Stimulated activated CD8-positive, alpha-beta memory T cell treated with anti-CD3 and anti-CD28 coated beads, Interleukin-15, amount 100 ng/mL, for 1 hour (primary cell): ENCODE measurements at places on chromosomes 6 and 20.

- no peak for DNase-seq
These were observed 268.8 kb upstream of the SULF2 start for GRCh38 chr20:48054051-48054450.

- no peak for DNase-seq
These were observed 4.4 kb upstream of the LMBRD1 start for GRCh38 chr6:69801225-69801624.

GRCh38 chr20:22452442-22453011 lies 131.8 kb downstream of the FOXA2 start:
- no peak for DNase-seq

DNA sequence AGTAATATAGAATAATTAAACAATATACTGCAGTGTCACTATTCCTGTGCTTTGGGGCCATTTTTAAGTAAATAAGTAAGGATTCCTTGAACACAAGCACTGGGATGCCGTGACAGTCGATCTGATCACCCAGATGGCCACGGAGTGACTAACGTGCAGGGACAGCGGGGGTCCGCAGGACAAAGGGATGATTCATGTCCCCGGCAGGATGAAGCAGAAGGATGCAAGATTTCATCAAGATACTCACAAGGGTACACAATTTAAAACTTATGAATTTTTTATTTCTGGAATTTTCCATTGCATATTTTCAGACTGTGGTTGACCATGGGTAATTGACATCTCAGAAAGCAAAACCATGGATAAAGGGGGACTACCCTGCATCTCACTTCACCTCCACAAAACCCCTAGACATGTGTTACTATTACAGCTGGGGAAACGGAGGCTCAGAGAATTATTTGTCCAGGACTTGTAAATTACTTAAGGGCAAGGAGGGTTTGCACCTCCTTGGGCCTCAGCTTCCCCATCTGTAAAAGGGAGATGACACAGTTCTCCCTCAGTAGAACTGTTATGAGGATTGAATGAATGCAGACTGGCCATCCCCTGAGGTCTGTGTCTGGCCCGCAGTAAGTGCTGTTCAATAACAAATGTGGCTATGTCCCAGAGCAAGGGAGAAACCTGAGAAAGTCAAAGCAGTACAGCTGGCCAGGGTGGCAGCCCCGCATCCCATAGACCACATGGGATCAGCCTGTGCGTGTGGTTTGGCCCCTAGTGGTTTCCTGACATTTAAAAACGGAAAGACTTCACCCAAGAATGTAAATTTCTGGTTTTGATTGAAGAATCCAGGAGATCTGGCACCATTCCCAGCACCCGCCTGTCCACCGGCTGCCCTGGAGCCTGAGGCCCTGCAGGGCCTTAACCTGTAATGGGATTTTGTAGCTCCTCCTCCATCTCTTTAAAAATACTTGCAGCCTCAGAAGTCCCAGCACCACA lies 235.5 kb downstream of the BMP7 start:
- no peak for DNase-seq

- no peak for DNase-seq
These were observed 335.7 kb downstream of the NRN1 start for GRCh38 chr6:5670811-5671561.

DNA sequence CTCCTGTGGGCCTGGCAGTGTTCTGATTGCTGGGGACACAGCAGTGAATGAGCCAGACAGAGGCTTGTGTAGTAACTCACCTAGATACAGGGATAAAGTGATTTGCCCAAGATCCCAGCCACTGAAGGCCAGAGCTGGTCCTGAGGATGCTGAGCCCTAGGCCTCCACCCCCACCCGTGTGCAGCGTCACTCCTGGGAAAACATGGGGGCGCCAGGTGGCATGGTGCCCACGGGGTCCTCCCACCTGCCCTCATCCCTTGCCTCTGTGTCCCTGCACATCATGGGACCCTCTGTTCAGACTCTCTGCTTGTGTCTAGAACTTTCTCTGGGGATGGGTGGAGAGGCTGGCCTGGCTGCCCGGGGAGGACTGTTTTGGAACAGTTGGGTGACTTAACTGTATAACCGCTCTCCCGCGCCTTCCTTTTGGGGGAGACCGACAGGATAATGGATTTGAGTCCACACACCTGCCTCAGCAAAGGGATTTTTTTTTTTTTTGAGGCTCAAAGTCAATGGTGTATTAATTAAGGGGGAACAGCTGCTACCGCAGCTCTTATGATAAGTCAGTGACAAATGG lies 19.6 kb downstream of the LEMD2 start:
- no peak for DNase-seq

- no peak for DNase-seq
These were observed 2.8 kb upstream of the AARS2 start for GRCh38 chr6:44315951-44316350.

DNA sequence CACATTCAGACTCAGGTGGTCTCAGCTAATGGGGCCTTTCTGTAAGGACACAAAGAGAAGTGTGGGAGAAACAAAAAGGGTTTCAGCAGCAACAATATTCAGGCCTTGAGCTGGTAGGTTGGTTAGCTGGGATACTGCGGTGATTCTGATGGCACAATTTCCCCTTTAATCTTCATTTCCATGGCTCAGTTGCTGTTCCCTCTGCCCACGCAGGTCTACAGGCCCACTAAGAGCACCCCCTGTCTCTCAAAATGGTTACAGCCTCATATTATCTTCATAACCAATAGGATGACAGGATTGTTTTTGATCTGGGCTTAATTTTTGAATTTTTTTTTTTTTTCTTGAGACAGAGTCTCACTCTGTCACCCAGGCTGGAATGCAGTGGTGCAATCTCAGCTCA lies 48.9 kb downstream of the MYB start:
- DNase-seq = no peak

GRCh38 chr20:1334761-1335160 lies 5.8 kb upstream of the SDCBP2 start:
- DNase-seq = no peak

- no peak for DNase-seq
These were observed 119.8 kb downstream of the IPCEF1 start for GRCh38 chr6:154236646-154237301.

DNA sequence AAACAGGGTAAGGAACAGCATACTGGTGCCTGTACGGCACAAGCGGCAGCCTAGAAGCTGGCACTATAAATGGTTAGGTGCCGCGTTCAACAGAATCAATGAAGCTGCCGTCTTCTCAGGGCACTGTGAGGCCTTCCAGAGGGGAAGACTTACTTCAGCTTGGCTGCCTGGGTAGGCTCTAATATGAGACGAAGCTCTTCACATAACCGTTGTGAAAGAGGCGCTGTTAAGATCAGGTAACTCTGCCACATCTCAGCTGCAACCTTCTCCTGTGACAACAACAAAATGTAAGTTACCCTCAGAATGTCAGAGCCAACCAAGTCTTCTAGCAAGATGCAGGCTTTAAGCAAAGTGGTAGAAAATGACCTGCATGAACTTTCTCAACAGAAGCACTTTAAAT lies 12.0 kb upstream of the LYRM2 start:
- DNase-seq = no peak

DNA sequence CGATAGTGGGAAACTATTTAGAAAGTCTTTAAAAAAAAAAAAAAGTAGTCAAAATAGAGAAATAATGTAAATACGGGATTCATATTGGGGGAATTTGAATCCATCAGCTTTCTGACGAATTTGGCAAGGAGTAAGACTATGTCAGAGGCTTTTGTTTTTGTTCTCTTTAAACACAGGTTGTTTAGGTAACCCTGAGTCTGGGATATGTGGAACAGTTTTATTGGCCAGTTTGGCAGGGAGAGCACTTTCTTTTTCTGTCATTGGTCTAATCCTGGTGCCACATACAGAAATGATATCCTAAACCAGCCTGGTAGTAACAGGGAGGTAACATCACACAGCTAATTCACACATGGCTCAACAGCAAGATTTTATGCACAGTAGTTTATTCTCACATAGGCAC lies 27.7 kb downstream of the HAO1 start:
- no peak for DNase-seq

- no peak for DNase-seq
These were observed 147.4 kb upstream of the HTR1E start for GRCh38 chr6:86789779-86790411.

DNA sequence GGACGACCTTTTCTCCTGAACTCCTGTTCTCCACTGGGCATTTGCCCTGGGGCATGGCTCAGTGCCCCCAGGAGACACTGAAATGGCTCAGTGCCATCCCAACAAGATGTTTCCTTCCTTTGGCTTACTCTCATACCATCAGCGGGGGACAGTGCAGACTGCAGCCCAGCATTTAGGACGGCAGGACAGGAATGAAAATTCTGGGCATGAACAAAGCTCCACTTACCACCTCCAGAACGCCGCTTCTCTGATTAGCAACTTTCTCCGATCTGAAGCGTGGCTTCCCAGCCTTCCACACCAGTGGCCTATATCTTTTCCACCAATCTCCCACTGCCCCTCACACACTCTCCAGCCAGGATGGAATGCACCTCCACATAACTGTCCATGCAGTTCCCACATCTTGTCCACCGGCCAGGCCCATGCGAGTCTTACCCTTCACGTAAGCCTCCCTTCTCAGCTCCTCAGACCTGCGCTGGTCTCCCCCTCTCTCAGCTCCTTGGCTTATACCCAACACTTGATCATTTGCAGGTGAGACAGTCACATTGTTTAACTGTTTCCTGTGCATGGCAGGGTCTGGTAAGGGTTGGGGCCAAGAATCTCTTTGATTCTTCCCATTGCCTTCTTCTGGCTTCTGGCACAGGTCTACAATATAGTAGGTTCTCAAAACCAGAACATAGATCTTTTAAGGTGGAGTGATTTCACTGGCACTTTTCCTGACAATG lies 114.5 kb downstream of the FYN start:
- no peak for DNase-seq

- DNase-seq = peak; percentile 2
These were observed 285.4 kb downstream of the THBS2 start for GRCh38 chr6:168968228-168968627.

DNA sequence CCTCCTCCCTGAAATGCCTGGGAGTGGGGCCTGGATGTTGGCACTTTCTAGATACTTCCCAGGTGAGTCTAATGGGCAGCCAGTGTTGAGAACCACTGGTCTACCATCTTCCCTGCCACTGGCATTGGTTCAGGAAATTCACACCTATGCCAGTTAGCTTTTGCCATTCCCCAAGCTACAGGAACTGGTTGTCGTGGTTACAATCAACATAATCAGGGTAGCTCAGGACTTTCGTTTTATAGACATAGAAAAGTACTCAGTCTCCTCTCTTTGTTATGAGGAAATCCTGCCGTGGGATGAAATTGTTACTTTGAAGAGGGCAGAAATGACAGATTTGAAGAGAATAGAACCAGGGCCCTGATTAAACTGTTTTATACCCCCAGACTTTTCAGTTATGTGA lies 127.9 kb upstream of the FOXO3 start:
- DNase-seq = no peak

- no peak for DNase-seq
These were observed 29.9 kb upstream of the PREP start for GRCh38 chr6:105432797-105433196.

DNA sequence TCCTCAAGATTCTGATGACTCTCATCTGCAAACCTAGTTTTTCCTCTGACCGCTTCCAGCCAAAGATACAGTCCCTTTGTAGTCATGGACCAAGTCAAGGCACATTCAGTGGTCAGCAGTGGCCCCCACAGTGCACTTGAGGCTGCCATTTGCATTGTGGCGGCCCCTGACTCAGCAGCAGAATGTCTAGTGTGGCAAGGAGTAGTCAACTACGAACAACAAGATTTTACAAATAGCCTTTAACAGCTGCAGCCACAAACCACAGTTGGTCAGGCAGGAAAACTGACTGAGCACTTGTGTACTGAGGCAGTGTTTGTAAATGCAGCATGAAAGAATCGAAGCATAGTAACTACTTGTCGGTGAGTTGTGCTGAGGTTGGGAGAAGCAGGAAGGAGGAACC lies 49.6 kb downstream of the SLC2A12 start:
- DNase-seq = no peak

- no peak for DNase-seq
These were observed 70.5 kb upstream of the TNFRSF21 start for GRCh38 chr6:47380251-47380650.

DNA sequence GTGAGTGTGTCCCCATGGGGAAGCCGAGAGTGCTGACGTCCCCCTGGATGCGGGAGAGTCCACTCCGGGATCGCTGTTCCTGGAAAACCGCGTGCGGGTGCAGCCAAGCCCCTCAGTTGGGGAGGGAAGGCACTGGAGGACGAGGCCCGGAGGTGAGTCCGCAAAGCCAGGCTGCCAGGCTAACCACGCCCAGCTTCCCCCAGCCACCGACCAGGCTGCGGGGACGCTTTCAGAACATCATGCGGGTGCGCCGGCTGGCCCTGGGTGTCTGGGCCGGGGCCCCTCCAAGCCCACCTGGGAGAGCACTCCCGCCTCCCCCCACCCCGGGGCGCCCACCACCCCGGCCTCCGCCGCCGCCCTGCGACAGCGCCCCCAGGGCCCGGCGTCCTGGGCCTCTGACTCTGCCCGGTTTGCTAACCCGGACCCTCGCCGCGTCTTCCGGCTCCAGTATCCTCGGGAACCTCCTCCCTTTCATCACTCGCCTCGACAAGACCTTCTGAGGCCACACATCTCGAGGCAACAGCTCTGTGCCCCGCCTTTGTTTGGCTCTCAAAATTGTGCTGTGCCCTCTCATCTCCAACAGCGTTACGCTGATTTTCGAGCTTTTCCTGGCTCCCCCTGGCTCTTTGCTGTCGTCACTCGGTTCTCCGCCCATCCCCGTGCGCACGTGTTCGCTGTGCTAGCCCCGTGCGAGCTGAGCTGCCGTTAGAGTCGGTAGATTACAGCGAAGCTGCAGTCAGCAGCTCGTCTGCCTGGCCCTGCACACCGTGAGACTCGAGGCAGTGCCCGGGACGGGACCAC lies 47.1 kb upstream of the ENTPD6 start:
- peak; percentile 22 for DNase-seq

- no peak for DNase-seq
These were observed 13.7 kb upstream of the ZNF318 start for GRCh38 chr6:43383021-43383667.

GRCh38 chr20:38213607-38213940 lies 47.0 kb downstream of the KIAA1755 start:
- DNase-seq = no peak

DNA sequence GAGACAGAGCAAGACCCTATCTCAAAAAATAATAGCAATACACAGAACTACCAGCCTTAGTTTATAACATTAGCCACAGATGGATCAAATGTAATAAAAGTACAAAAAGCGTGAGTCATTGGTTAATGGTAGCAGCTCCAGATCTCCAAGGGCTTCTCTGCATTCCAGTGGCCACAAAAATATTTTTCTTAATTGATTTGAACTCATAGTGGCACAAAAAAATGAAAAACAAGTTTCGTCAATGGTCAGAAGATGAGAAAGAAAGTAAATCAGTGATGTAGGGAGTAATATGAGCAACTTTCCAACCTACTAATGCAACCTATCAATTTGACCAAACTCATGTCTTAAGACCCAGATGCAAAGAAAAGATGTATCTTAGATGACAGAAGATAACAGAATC lies 79.6 kb downstream of the CEP57L1 start:
- no peak for DNase-seq
